ENCODE measurements at places on chromosomes 5 and 9. TPM values are rescaled to one million over a fixed set of nuclear protein-coding genes. Genes with fewer than 3 reads are reported as not detected.
A peak's percentile ranks its signal among the peaks of the same experiment; 100 is the strongest.

- ATAC-seq: peak; percentile 9
These were observed 5.3 kb upstream of the LCP2 start for GRCh38 chr5:170302653-170303501.

- ATAC-seq: no peak
These were observed 126.1 kb upstream of the HAPLN1 start for GRCh38 chr5:83846624-83847350.

DNA sequence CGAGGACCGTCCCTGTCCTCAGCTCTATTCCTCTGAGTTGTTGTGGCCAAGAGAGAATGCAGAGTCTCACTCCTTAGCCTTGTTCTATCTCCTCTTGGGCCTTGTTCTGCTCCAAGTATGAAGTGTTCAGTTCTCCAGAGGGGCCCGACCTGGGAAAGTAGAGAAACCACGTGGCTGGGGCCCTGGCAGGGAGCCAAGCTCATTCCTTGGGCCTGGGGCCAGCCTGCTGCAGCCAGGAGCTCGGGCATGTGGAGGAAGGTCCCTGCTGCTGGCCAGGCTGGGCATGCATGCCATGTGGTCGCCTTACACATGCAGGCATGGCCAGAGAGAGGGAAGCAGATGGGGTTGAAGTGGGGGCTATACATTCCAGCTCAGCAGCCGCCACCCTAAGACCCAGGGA is 60.7 kb downstream of the COL27A1 start:
- no peak for ATAC-seq

The OSMR gene
- 23.1 TPM for total RNA-seq

- ATAC-seq: no peak
These were observed 16.4 kb downstream of the FGF1 start for GRCh38 chr5:142669477-142669876.

Data from esophagus mucosa (tissue), 1 donor.